ENCODE measurements at places on chromosomes 5 and 9.

GRCh38 chr5:172565455-172565854, 75.6 kb upstream of the NEURL1B start:
- DNase-seq, result no peak

- DNase-seq, result no peak
Observed at GRCh38 chr5:61349935-61350334, 17.9 kb downstream of the ZSWIM6 start.

- no peak for DNase-seq
Observed at GRCh38 chr9:118929287-118929686, 439.9 kb downstream of the BRINP1 start.

DNA sequence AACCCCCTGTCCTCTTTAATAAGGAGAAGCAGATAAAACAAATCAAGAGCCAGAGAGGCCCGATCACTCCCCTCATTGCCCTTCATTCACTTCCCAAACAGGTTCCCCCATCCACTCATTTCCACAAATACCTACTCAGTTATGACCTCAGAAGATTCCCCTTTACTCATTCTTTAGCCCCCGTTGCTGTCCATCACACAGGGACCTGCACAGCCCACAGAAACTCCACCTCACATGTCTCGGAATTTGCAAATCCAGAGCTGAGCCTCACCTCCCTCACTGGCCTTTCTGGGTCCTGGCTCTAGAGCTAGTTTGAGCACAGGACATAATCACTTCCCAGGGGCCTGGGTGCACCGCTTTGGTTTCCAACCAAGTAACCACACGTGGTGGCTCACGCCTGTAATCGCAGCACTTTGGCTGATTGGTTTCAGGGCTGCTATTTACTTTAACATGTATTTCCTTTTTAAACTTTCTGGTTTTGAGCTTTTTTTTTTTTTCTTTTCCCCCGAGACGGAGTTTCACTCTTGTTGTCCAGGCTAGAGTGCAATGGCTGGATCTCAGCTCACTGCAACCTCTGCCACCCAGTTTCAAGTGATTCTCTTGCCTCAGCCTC, 17.8 kb downstream of the ATP6V0E1 start:
- DNase-seq, result peak; percentile 46

DNA sequence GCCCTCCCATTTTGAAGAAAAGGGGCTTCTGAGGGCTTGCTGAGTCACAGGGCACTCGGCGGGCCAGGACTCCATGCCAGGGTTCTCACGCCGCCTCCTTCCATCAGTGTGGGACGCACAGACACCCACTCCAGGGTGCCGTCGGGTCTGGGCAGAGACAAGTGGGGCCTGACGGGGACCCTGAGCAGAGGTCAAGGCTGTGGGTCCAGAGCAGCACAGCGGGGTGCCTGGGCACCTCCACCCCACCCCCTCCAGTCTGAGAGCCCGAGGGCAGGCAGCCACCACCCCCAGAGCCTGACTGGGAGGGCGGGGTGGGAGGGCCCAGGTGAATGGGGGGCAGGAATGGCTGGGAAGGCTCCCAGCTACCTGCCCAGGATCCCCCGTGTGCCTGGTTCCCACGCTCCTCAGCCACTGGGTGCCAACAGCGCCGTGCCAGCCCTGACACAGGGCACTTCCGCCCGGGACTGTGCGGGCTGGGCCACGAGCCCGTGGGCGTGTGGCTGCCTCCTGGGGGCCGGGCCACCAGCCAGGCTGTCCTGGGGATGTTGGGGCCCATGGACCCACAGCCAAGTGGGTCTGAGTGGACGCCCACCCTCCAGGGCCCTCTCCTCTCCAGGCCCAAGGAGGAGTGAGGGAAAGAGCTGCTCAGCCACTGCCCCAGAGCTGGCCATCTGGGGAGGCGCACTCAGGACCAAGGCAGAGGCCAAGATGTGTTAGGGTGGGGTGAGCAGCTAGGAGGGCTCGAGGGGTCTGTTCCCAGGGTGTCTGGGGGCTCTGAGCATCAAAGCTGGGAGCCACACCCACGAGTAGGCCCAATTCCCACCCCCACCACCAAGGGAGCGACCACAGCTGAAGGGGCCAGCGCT, 10.1 kb upstream of the NRARP start:
- DNase-seq, result no peak

DNA sequence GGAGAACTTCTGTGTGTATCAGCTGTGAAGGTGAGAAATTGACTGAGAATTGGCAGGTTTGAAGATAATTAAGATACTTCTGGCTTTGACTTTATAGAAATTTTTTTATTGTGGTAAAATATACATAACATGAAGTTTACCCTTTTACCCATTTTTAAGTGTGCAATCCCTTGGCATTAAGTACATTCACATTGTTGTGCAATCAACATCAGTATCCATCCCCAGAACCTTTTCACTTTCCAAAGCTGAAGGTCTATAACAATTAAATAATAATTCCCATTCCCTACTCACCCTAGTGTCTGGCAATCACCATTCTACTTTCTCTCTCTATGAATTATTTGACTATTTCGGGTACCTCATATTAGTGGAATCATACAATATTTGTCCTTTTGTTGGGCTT, 69.9 kb downstream of the ACTBL2 start:
- no peak for DNase-seq

DNA sequence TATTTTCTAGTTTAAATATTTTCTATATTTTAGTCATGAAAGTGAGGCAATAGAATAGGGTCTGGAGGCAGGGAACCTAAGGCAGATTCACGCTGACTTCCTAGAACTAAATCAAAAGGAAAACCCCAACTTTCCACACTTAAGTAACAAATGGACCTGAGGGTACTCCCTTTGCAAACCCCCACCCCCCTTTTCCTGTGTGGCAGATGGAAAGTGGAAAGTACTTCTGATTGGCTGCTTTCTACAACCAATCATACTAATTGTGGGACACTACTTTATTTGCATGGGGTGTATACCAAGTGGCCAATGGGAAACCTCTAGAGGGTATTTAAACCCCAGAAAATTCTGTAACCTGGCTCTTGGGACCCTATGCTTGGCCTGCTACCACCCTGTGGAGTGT, 4.8 kb upstream of the CENPH start:
- no peak for DNase-seq

DNA sequence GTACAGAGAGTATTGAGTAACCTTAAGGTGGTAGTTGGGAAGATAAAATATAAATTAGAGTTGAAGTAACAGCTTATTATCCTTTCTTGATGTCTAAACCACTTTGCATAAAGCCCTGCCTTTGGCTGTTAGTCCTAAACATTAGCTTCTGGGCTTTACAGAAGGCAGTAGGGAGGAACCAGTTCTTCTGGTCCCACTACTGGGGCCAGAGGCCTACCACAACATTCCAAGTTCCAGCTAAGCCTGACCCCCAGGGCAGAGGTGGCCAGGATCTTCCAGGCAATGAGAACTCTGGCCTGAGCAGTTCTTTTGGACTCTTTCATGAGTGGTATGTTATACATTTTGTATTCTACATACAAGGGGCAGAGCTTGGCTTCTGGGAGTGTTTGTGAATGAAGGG, 26.1 kb downstream of the DNAI1 start:
- DNase-seq, result no peak

- peak; percentile 46 for DNase-seq
Observed at GRCh38 chr5:66828548-66829357, 232.6 kb downstream of the MAST4 start.
